ENCODE measurements at places on chromosomes 7 and 10.

DNA sequence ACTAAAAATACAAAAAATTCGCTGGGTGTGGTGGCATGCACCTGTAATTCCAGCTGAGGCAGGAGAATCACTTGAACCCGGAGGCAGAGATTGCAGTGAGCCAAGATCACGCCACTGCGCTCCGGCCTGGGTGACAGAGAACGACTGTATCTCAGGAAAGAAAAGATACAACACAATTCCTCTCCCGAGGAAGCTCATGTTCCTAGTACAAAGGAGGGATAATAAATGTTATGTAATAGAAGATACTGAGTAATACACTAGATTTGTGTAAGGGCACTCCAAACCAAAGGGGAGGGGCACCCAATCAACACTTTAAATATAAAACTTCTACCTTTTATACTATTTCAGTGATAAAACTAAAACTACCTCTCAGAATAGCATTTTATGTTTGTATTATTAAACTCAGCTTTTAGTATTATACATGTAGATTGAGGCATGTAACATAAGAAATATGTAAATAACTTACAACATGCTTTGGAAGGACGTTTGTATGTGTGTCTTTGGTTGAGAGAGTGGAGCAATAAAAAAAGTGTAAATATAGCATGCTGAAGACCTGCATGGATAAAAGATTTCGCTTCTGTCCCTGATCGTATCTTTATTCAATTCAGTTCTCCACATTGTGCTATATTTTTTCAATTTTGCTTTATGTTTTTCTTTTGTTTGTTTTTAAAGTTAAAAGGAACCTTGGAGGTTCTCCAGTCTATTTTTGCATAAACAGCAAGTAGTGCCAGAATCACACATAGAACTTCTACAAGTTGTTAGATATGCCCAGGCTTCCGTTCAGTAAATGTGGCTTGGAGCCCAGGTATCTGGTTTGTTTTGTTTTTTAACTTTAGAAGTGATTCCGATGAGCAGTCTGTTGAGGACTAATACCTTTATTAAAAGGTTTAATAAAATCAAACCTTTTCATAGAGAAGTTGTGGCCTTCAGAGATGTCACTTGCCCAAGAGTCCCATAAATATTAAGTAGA, 71.9 kb downstream of the WAC start:
- DNase-seq: no peak

- no peak for DNase-seq
These were observed 479.5 kb downstream of the SDK1 start for GRCh38 chr7:3780525-3780924.

DNA sequence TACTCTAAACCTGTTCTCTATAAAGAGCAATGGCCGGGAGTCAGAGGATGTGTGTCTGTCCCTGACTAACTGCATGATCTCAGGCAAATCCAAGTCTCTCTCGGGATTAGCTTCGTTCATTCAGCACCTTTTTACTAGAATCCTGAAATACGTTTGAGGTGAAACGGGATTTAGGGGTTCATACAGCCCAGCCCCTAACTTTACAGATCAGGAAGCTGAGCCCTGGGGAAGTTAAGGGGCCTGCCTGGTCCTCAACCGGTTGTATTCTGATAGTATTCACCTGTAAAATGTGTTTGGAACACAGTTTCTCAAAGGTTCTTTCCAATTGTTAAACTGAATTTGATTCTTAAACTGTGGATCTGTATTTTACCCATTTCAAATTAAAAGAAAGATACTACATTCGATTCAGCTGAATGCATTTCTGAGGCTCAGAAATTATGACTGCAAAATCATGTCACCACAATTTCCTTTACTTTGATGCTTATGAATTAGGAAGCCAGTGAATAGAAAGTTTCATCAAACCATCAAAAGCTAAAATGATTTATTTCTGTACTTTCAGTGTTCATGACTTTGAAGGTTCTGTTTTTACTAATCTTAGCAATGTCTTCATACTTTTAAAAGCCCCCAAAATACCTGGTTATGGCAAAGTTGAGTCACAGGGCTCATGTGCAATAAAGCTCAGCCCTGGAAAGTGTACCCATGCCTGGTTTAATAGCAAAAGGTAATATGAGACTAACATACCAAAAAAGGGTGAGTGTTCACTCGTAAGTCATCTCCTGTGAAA, 28.9 kb upstream of the EZH2 start:
- no peak for DNase-seq

DNA sequence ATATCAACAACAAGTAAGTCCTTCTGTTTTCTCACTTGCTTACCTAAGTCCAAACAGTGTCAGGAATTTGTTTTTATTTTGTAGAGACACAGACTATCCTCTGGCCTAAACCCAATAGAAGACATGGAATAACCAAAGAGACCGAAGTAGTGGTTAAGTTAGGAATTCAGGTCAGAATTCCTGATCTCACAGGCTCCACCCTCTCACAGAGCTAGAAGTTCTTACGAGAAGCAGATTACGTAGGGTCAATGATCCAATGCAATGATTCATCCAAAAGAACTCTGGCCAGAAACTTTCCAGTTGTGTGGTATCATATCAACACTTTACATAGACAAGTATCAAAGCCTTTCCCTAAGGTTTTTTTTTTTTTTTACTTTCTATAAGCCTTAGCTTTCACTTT, 73.8 kb downstream of the IQUB start:
- DNase-seq: no peak

GRCh38 chr10:14022052-14022451, 308.7 kb downstream of the FRMD4A start:
- no peak for DNase-seq

DNA sequence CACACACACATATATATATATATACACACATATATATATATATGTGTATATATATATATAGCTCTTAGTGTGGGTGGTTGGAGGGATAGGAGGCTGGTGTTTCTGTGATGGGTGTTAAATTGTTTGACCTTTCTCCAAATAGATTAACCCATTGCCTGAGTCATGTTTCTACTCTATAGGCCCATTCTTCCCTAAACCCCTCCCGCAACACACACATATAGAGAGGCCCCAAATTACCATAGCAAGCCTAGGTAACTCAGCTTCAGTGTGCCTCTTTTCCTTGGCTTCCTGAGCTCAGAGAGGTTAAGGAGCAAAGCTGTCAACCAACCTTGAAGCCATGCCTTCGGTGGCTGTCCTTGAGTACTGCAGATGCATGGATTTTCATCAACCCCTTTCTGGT, 98.7 kb upstream of the ADO start:
- no peak for DNase-seq

DNA sequence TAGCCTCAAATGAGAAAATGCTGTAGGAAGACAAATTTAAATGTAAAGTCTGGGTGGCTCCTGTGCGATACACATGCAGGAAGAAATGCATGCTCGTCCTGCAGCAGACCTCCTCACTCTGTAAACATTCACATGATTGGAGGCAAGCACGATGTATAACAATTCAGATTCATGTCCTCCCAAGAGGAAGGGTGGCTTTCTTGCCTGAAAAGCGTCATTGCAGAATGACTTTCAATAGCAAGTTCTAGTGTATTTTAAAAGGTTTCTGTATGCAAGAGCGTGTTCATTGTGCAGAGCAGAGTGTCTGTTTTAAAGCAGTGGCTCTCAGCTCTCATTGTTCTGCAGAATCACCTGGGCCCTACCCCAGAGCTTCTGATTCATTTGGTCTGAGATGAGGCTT, 170.3 kb upstream of the CELF2 start:
- no peak for DNase-seq

DNA sequence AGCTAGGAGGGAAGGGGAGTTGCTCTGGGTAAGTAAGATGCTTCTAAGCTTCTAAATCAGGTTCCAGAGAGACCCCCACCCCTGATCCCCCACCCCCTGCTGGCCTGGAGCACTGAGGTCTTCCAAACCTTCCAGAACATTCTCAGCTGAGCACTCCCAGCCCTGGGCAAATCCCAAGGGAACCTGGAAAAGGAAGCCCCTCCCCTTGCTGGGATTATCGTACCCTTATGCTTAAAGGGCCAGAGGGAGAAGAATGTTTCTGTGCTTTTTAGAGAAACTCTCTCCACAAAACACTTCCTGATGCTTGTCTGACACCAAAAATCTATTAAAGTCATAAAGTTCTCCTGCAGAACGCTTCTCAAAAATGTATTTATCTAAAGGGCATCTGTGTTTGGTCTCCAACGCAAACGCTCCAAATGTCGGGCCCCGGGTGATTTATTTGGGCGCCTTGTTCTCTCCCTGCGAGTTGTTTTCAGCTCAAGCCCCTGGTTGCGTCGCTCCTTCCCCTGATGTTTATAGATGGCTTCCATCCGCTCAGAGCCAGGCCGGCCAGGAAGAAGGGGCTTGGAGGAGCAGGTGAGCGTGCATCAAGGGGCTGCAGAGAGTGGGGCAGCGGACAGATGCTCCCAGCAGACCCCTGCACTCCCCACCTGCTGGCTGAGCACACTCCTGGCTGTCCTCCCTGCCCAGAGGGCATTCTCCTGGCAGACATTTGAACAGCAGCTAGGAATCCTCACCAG, 8.2 kb upstream of the RET start:
- DNase-seq: no peak

GRCh38 chr10:47329855-47330254, 7.6 kb downstream of the GDF2 start:
- no peak for DNase-seq

DNA sequence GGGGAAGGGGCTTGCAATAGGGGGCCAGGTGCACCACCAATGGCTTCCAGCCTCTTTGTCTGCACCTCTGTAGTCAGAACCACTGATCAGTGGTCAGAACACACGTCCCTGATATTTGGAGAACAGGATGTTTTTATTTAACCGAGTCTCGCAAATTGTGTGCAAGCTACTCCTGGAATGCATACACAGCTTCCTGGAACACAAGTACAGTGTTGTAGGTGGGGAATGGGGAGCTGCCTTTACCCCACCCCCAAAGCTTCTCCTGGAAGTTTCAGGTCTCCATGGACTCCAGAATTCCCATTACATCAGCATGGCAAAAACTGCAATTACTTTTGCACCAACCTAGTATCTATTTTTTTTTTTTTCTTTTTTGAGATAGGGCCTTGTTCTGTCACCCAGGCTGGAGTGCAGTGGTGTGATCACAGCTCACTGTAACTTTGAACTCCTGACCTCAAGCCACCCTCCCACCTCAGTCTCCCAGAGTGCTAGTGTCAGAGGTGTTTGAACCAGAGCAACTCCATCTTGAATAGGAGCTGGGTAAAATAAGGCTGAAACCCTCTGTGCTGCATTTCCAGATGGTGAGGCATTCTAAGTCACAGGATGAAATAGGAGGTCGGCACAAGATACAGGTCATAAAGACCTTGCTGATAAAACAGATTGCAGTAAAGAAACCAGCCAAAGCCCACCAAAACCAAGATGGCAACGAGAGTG, 374.0 kb downstream of the CALN1 start:
- DNase-seq: no peak

Data from coronary artery (tissue), 2 donors.